ENCODE measurements at places on chromosomes 2 and 18. TPM values are rescaled to one million over a fixed set of nuclear protein-coding genes. Genes with fewer than 3 reads are reported as not detected.

GRCh38 chr2:132278267-132278666 lies 116.5 kb upstream of the ANKRD30BL start:
- peaks cover 2% of the 10 kb centered on the region for H3K36me3 ChIP-seq
- H3K27ac ChIP-seq, result no peak overlapping the region

Gene CRYGC
- not detected for total RNA-seq

Gene ALLC
- total RNA-seq, result 0.16 TPM

DNA sequence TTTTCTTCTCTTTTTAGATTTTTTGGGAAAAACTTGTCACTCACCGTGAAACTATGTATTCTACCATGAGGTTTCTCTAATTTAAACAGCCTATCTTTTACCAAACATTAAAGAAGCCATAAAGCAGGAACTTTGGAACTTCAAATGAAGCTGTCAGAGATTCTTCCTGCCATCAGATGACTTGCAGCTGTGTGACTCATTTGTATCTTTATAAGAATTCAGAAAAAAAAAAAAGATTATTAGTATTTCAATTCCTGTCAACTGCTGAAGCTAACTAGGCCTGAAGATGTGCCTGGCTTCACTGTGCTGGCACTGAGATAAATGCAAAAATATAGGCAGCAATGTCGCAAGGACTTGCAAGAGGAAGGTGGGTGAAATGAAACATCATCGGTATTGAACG lies 1399.1 kb upstream of the PIK3C3 start:
- H3K4me3 ChIP-seq, result no peak overlapping the region
- no peaks in the 10 kb centered on the region for H3K27me3 ChIP-seq
- H3K4me1 ChIP-seq, result peaks cover 3% of the 10 kb centered on the region
- H3K27ac ChIP-seq, result no peak overlapping the region
- DNase-seq, result no peak

- no peak overlapping the region for H3K4me3 ChIP-seq
- no peak overlapping the region for H3K27ac ChIP-seq
- H3K27me3 ChIP-seq, result no peaks in the 10 kb centered on the region
- H3K4me1 ChIP-seq, result peaks cover 4% of the 10 kb centered on the region
Observed at GRCh38 chr2:108870069-108870644, 83.6 kb downstream of the CCDC138 start.
